ENCODE measurements at places on chromosomes 5 and 9.

- DNase-seq, result no peak
Measured at GRCh38 chr5:98784411-98784810, 10.9 kb downstream of the RGMB start.

DNA sequence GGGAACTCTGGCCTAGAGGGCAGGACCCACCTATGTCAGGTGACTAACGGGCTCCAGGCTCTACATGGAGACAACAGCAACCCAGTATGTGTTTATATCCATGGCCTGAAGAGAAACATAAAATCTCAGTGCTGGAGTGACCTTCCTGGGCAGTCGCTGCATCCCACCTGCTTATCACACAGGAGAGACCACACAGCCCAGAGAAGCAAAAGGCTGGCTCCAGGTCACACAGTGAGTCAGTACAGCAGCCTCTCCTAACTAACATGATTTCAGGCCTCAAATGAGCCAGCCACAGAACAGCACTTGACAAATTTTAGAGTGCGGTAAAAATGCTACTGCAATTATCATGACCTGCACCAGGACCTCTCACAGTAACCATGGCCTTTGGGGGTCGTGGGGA lies 54.0 kb upstream of the TGFBR1 start:
- DNase-seq, result no peak

GRCh38 chr5:98722188-98722587 lies 51.3 kb upstream of the RGMB start:
- no peak for DNase-seq

DNA sequence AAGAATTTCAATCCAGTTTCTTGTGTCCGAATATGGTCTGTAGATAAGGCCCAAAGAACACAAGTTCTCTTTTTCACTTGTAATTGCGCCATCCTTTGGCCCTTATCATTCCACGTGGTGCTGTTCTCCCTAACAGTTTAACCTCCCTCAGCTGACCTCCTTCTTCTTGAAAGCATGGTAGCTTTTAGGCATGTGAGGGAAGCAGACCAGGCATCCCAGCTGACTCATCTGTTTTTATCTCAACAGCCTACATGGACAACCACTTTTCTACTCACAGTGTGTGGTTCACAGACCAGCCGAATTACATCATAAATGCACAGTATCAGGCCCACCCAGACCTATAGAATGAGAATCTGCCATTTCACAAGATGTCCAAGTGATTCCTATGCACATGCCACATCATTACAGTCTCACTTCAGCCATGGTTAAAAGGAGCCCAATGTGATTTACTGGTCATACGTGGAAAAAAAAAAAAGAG lies 26.9 kb upstream of the PLIN2 start:
- no peak for DNase-seq

DNA sequence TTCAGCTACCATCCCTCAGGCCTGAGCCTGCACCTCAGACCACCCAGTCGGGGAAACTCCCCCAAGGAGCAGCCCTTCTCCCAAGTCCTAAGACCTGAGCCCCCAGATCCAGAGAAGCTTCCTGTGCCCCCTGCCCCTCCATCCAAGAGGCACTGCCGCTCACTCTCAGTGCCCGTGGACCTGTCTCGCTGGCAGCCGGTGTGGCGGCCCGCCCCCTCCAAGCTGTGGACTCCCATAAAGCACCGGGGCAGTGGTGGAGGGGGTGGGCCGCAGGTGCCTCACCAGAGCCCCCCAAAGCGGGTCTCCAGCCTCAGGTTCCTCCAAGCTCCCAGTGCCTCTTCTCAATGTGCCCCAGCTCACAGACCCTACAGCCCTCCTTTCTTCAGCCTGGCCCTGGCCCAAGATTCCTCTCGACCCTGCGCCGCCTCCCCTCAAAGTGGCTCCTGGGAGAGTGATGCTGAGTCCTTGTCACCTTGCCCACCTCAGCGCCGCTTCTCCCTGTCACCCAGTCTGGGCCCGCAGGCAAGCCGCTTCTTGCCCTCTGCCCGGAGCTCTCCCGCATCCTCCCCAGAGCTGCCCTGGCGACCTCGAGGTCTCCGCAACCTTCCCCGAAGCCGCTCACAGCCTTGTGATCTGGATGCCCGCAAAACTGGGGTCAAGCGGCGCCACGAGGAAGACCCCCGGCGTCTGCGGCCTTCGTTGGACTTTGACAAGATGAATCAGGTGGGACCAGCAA lies 7.0 kb downstream of the FAM53C start:
- no peak for DNase-seq
